ENCODE measurements at places on chromosomes 6 and 20. TPM values are rescaled to one million over a fixed set of nuclear protein-coding genes. Genes with fewer than 3 reads are reported as not detected.

Gene VSTM2L
- polyA plus RNA-seq, result not detected

DNA sequence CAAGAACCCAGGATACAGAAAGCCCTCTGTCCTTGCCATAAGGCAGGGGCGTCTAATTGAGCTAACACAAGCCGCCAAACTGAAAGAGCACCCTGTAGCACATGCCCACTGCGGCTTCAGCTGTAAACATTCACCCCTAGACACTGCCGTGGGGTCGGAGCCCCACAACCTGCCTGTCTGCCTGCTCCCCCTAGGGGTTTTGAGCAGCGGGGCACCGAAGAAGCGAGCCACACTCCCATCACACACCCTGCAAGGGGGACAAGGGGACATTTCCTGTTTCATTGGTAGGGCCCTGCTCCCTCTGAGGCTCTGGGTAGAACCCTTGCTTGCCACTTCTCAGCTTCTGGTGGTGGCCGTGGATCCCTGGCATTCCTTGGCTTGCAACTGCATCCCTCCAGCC, 45.2 kb upstream of the BCLAF1 start:
- H3K27me3 ChIP-seq, result peaks cover 2% of the 10 kb centered on the region
- no peaks in the 10 kb centered on the region for H3K4me1 ChIP-seq
- H3K27ac ChIP-seq, result no peak overlapping the region
- no peaks in the 10 kb centered on the region for H3K36me3 ChIP-seq
- H3K4me3 ChIP-seq, result no peak overlapping the region

DNA sequence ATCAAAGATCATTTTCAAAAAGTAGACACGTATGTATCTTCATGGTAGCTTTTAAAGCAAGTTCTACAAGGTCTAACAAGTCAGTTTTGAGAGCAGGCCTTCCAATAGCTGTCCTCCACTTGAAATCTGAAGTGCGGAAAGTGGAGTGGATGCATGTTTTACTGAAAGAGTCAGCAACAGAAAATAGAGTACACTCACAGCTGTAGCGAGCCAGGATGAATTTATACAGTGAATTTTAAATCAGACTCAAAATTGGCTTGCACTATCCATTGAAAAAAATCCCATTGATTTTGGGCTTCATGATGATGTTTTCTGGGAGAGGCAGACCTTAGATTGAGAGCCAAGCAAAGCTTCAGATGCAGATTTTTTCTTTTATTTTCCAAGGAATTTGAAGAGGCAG, 80.6 kb downstream of the GJA10 start:
- H3K36me3 ChIP-seq, result no peaks in the 10 kb centered on the region
- peaks cover 17% of the 10 kb centered on the region for H3K4me1 ChIP-seq
- H3K27ac ChIP-seq, result no peak overlapping the region
- no peak for DNase-seq
- peaks cover 2% of the 10 kb centered on the region for H3K27me3 ChIP-seq
- no peak overlapping the region for H3K4me3 ChIP-seq

DNA sequence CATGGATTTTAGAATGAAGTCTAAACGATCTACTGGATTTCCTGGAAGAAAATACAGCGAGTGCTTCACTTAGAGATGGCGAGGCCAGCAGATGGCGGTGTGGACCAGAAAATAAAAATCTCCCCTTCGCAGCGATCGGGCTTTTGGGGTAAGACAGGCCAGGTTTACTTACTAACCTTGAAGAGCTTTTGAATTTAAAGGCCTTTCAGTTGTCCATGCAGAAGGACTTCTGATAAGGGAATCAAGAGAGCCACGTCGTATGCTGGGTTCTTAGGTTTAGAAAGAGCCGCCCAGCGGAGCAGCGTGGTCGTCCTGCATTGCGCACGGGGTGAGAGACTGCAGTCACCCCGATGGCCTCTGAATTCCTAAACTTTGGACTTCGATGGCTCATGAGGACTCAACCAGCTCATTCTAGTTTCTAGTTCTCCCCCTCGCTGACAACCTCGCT, 125.2 kb upstream of the RALGAPA2 start:
- peaks cover 2% of the 10 kb centered on the region for H3K27me3 ChIP-seq
- H3K27ac ChIP-seq, result no peak overlapping the region
- no peak overlapping the region for H3K4me3 ChIP-seq

- no peaks in the 10 kb centered on the region for H3K36me3 ChIP-seq
- DNase-seq, result no peak
- no peak overlapping the region for H3K4me3 ChIP-seq
- H3K4me1 ChIP-seq, result no peaks in the 10 kb centered on the region
Observed at GRCh38 chr6:1424306-1424927, 35.0 kb downstream of the FOXF2 start.

DNA sequence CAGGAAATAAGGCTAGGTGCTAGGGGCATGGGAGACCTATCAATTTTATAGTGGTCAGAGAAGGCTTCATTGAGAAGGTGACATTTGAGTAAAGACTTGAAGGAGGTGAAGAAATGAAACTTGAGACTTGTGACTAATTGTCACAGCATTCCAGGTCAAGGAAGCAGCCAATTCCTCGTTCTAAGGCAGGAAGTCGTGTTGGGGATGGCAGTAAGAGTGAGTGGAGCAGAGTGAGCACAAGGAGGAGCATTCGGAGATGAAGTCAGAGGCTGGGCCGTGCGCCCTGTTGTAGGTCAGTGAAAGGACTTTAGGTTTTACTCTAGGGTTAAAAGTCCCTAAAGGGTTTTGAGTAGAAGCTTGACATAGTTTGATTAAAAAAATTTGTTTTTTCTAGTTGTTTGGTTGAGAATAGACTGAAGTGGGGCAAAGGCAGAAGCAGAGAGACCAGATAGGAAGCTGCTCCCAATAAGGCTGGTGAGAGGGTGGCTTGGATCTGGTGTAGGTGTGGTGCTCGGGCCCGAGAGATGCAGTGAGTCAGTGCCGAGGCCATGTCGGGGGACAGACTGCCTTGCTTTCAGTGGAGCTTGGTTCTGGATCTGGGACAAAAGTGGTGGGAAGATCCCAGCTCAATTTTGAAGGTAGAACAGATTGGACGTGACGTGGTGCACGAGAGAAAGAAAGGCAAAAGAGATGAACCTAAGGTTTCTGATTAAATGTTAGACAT, 2.6 kb upstream of the RSPH3 start:
- H3K4me3 ChIP-seq, result no peak overlapping the region
- no peak overlapping the region for H3K27ac ChIP-seq
- no peak for DNase-seq

Gene ETV7
- not detected for polyA plus RNA-seq

DNA sequence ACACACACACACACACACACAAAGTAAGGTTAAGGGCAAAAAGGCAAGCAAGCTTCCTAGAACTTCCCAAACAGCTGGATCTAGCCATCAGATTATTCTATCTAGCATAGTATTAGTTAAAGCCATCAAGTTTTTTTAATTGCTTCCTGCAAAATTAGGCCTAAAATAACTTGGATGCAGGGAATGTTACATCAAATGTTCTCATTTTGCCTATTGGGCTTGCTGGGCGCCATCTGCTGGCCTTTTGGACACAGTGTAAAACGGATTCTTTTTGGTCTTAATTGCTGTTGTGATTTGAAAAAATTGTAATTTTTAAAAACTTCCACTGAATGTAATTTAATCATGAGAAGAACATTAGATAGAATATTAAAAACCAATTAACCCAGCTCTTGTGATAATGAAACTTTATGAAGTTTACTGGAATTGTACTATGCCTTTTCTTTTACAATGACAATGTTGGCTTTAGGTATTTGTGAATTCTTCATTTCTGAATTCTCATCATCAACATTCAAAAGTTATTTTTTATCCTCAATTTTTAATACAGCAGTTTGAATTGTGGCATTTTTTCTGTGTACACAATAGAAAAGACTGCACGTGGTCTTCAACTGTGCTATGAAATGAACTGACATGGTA, 6.8 kb downstream of the MKKS start:
- peaks cover 2% of the 10 kb centered on the region for H3K36me3 ChIP-seq
- peak overlapping the region; percentile 50 for H3K27ac ChIP-seq
- peaks cover 55% of the 10 kb centered on the region for H3K4me1 ChIP-seq
- peak; percentile 41 for DNase-seq

Gene RIPOR2
- 334 TPM for polyA plus RNA-seq

GRCh38 chr6:148598724-148599123, 148.1 kb upstream of the UST start:
- H3K36me3 ChIP-seq, result no peaks in the 10 kb centered on the region
- no peak overlapping the region for H3K4me3 ChIP-seq
- no peaks in the 10 kb centered on the region for H3K4me1 ChIP-seq
- no peak overlapping the region for H3K27ac ChIP-seq

DNA sequence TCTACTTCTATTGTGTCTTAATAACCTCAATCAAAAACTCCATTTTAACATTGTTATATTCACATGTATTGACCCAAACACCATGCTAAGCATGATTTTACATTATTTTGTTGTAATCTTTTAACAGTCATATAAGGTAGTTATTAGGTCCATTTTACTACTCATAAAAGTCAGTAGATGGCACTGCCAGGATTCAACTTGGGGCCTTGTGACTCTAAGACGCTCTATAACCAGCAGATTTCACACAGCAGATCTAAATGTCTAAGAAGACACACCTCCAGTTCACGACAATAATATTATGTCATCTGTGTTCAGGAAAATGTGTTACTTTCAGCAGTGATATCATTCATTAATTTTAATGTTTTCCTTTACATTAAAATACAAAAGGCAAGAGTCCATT, 88.0 kb downstream of the FRK start:
- peaks cover 3% of the 10 kb centered on the region for H3K27me3 ChIP-seq
- no peaks in the 10 kb centered on the region for H3K4me1 ChIP-seq
- H3K36me3 ChIP-seq, result no peaks in the 10 kb centered on the region

- no peak for DNase-seq
- no peaks in the 10 kb centered on the region for H3K4me1 ChIP-seq
- no peak overlapping the region for H3K4me3 ChIP-seq
- H3K27ac ChIP-seq, result no peak overlapping the region
Observed at GRCh38 chr6:150297327-150298029, 71.3 kb upstream of the IYD start.

Gene ENPP3
- 0.25 TPM for polyA plus RNA-seq

GRCh38 chr6:161215193-161215592, 58.7 kb downstream of the AGPAT4 start:
- H3K27me3 ChIP-seq, result no peaks in the 10 kb centered on the region
- peaks cover 7% of the 10 kb centered on the region for H3K4me1 ChIP-seq
- H3K4me3 ChIP-seq, result no peak overlapping the region
- H3K36me3 ChIP-seq, result peaks cover 18% of the 10 kb centered on the region
- no peak for DNase-seq

Gene USP49
- 0.22 TPM for polyA plus RNA-seq

- no peaks in the 10 kb centered on the region for H3K27me3 ChIP-seq
- DNase-seq, result no peak
- H3K36me3 ChIP-seq, result peaks cover 5% of the 10 kb centered on the region
- H3K4me3 ChIP-seq, result no peak overlapping the region
Observed at GRCh38 chr20:10532361-10532760, 97.3 kb downstream of the SLX4IP start.

GRCh38 chr6:128259029-128259724, 261.2 kb downstream of the PTPRK start:
- peak overlapping the region; percentile 50 for H3K4me3 ChIP-seq
- H3K36me3 ChIP-seq, result no peaks in the 10 kb centered on the region
- peak overlapping the region; percentile 50 for H3K27ac ChIP-seq
- DNase-seq, result peak; percentile 13
- H3K27me3 ChIP-seq, result peaks cover 6% of the 10 kb centered on the region

DNA sequence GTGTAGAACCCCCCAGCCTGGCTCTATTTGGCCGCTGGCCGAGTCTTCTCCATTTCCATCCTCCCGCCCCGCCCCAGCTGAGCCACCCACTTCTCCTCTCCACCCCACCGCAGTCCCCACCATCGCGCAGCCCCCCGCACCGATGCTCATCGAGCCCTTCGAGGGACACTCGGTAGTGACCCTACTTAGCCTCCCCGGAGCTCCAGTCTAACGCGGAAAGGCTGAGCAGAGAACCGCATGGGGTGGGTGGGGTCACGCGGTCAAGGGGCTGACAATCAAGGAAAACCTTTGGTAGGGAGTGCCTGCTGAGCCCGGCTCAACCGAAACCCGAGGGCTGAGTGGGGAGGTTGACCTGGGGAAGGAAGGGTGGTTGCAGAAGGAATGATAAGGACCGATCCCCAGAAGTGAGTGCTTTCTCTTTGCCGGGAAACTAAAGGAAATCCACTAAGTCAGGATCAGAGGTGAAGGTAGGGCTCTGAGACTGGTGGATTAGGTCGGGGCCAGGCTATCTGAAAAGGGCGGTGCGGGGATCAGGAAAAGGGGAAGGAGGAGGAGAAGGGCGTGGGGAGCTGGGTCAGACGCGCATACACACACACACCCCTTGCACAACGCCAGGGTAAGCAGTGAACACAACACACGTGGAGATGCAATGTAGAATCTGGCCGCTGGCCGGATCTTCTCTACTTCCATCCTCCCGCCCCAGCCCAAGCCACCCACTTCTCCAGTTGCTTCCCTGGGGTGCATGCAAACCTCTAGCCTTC, 49.8 kb downstream of the CPXM1 start:
- peak overlapping the region; percentile 77 for H3K4me3 ChIP-seq
- DNase-seq, result no peak
- H3K4me1 ChIP-seq, result peaks cover 40% of the 10 kb centered on the region
- H3K27me3 ChIP-seq, result no peaks in the 10 kb centered on the region
- H3K36me3 ChIP-seq, result no peaks in the 10 kb centered on the region

Gene TSPO2
- not detected for polyA plus RNA-seq

DNA sequence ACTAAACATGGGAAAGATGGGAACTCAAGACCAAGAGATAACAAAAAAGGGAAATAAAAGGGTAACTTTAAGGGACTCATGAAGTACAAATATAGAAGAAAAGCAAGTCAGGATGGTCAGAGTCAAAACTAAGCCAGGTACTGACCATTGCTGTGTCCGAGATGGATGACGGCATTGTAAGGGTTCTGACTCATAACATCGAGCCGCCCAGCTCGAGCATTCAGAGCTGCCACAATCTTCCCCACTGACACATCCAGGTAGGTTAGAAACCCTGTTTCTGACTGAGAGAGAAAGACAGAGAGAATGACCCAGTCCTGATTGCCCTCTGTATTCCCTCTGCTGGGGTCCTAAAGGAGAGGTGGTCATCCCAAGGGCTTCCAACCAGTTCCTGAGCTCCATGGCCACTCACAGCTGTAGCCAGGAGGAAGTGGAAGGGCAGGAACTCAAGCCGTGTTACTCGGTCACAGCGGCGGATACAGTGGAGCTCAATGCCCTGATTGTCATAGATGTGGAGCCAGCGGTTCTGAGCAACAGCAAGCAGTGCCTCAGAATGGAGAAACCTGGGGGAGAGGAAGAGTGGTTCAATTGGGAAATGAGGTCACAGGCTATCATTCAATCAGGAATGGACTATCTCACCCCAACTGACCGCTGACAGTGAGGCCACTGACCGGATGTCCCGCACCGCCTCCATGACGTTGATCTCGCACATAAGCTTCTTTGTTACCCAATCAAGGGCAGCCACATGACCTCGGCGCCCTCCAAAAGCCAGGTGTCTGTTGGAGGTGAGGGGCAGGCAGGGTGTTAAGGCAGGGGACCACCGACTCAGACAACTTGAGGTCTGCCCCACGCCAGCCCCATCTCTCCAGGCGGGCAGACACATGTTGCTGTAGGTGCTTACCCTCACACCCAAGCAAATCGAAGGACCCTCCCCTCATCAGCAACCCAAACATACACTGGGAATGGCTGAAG, 1.8 kb downstream of the WDR46 start:
- H3K4me3 ChIP-seq, result peak overlapping the region; percentile 98
- peaks cover 9% of the 10 kb centered on the region for H3K36me3 ChIP-seq
- no peak for DNase-seq
- H3K27ac ChIP-seq, result peak overlapping the region; percentile 74
